ENCODE measurements at places on chromosomes 16 and 17.

DNA sequence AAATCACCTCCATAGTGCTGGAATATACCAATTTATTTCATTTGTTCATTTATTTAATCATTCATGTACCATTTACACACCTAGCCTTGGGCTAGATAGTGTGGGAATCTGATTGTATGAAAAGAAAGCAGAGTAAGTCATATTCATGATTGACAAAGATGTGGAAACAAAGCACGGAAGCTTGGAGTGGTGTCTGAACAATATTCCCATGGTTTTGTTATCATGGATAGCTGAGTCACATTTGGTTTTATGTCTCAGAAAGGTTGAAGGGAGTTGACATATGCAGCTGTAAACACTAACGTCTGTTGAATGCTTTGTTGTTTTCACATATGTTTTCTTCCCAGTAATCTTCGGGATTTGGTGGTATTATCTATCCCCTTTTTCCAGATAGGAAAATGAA is 76.6 kb downstream of the MAP2K4 start:
- DNase-seq: no peak

GRCh38 chr16:84672276-84673202 is 24.2 kb downstream of the KLHL36 start:
- peak; percentile 95 for DNase-seq

- peak; percentile 81 for DNase-seq
These were observed 4.8 kb downstream of the PLEKHH3 start for GRCh38 chr17:42672038-42672437.

GRCh38 chr17:55436224-55437158 is 14.9 kb upstream of the MMD start:
- no peak for DNase-seq

DNA sequence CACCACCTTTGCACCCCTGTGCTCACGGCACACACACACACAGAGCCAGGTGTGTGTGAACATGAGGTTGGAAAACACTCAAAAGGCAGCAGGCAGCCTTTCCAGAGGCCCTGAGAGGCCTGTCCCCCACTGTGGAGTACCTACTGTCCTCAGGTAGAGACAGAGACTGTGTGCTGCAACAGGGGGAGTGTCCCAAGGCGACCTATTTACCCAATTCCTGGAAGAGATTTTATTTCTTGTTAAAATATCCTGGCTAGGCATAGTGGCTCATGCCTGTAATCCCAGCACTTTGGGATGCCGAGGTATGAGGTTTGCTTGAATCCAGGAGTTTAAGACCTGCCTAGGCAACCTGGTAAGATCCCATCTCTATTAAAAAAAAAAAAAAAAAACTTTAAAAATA is 108.5 kb downstream of the COPRS start:
- no peak for DNase-seq

- DNase-seq: no peak
These were observed 2.4 kb downstream of the NUP93 start for GRCh38 chr16:56732366-56732765.

DNA sequence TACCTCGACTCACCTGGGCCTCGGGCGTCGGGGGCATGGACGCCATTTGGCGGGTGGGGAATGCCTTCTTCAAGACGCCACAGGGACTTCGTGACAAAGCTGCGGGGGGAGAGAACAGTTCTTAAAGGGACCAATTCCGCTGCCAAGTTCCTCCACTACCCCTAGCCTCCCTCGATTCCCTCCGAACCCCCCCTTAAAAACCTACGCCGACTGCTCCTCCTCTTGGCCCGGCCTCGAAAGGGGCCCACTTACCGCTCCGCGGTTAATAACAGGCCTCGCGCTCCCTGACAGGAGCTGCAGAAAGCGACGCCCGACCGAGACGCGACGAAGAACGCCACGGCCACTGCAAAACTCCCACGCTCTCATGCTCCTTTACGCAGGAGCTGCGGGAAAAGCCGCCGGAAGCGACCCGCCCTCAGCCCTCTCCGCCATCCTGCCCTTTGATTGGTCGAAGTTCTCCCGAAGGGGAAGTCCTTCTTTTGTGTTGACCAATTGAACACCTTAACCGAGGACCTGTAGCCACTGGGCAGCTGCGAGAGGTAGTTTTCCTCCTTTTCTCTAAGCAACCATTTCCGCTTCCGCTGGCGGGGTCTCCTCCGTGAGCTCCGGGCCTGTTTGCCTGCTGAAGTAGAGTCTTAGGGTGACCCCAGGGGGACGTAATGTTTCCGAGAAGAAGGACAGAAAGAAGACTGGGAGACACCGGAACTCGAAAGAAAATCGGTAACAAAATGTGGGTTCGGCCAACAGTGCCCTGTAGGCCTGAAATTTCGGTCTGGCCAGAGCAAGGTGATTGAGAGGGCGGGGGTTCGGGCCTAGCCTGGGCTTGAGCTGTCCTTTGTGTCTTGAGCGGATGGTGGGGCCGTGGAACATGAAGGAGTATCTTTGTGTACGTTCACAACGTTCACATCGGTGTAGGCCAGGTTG is at the start of the genes NAA60 and ZNF597:
NAA60 (plus strand) TSS at position 573 of the 924 bp plus-strand sequence. CDS start 32,548 bp downstream, outside the sequence.
ZNF597 (minus strand) TSS at position 397 of the 924 bp plus-strand sequence; CDS start at position 46, 351 bp downstream.
- DNase-seq: peak; percentile 92

GRCh38 chr17:33080091-33080490 is 88.4 kb downstream of the SPACA3 start:
- DNase-seq: peak; percentile 25

GRCh38 chr16:57749101-57749692 is 13.6 kb downstream of the KATNB1 start:
- no peak for DNase-seq

DNA sequence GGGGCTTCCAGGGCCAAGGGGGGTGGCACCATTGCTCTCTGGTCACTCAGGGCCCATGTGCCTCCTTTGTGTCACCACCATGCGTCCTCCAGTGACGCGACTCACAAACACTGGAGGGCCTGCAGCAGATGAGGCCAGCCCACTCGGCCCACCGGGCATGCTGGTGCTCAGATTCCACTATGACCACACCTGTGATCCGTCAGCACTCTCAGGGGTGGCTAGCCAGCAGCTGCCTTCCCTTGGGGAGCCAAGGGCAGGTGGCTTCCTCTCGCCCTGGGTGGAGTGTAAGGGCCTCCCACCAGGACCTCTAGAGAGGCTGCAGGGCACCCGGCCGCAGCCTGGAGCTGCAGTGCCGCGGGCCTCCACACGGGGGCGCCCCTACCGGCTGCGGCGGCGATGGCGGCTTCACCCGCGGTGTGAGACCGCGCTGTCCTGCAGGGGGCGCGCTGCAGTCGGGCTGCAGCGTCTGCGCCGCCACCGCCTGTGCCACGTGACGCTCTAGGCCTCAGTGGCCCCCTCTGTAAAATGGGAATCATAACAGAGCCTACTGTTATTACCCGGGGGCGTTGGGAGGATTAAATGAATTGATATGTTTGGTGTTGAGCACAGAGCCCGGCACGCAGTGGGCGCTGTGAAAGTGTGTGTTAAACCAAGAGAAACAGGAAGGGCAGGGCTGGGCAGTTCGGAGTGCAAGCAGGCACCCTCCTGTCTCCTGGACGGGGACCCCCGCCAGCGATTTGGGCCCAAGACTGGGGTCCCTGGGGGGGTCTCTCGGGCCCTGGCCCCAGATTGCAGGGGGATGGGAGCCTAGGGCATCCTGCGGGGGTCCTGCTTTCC is 192.4 kb upstream of the GSE1 start:
- peak; percentile 91 for DNase-seq

GRCh38 chr17:82490512-82491195 is 28.9 kb upstream of the FOXK2 start:
- no peak for DNase-seq

- no peak for DNase-seq
These were observed 96.9 kb downstream of the ADCY9 start for GRCh38 chr16:4019371-4019791.

DNA sequence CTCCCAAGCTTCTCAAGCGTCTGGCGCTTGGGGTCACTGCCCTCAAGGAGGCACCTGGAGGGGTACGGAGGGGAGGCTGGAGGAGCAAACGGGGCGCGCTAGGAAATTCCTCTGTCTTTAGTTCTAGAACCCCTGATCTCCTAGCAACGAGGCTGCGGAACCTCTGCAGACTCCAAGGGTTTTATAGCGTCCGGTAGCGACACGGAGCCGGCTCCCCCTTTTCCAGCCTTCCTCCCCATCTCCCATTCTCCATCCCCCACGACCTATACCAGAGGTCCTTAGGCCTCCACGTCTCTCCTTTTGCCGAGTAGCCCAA is 601 bp upstream of the CDIPT start:
- DNase-seq: no peak

DNA sequence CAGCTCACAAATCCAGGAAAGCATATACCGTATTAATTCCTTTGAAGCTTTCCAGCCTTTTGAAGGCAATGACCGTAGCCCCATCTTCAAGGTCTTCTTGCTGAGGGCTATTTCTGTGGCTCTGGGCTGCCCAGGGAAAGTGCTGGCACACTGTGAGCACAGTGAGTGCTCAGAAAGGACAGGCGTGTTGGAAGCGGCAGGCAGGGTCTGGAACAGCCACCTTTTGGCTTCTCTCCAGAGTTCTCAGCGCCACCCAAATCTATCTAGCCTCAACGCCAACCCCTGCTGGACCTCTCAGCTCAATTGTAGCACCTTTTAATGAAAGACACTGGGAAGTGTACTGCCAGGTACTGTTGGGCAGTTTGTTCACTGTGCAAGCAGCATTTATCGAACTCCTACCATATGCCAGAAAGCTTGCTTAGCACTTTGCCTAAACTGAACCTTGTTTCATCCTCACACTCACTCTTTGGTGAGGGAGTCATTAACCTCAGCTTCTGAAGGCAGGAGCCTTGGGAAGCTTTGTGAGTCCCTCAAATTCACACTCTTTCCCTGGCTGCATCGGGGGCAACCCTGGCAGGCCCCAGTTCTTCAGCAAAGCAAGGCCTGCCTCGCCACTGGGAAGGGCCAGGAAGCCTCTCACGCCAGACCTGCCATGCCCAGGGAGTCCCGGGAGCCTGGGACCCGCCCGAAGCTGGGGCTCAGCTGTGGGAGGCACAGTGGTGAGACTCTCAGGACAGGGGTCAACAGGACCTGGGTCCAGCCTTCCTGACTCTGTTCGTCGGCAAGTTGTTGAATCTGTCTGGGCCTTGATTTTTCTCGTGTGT is 13.5 kb upstream of the CIBAR2 start:
- DNase-seq: no peak

GRCh38 chr17:69141431-69142174 is at the start of gene ABCA6:
Gene ABCA6 (minus strand): TSS chr17:69141895. CDS start chr17:69140703, 1,192 bp downstream.
- DNase-seq: no peak

DNA sequence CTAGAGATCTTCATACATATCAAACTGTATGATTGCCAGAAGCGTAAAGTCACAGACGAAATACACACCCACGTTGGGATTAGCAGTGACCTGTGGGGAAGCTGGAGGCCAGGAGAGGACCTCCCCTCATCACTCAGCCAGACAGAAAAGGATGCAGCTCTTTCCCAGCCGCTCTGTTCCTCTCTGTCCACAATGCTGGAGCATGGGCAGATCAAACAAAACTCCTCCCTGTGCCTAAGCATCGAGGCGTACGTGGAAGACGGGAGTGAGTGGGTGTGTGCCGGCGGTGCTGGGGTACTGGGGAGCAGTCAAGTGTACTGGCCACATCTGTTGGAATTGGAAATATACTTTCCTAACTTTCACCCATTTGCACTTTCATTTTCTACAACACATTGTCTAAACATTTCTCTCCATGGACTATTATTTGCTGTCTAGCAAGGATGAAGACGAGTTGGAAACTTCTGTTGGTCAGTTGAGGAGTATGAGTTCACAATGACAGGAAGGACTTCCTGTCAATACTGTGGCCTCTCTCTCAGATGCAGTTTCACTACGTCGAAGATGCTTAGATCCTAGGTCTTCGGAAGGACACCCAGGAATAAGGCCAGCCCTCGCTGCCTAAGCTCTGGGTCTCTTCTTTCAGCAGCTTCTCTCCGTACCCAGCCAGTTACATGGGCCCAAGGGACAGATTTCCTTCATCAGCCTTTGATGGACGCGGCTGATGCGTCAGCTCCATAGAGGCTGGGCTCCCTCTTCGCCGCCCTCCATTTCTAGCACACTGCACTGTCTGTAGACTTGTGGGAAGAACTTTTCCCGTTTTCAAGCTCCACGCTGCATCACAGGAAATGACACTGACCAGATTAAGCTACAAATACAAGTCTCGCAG is 30.6 kb upstream of the ENDOV start:
- DNase-seq: no peak

- no peak for DNase-seq
These were observed 32.1 kb downstream of the TANC2 start for GRCh38 chr17:62998166-62998565.

- peak; percentile 83 for DNase-seq
These were observed 2.1 kb upstream of the ZSCAN10 start for GRCh38 chr16:3101018-3101840.

- peak; percentile 95 for DNase-seq
These were observed 7.2 kb upstream of the GRB2 start for GRCh38 chr17:75412455-75413317.

DNA sequence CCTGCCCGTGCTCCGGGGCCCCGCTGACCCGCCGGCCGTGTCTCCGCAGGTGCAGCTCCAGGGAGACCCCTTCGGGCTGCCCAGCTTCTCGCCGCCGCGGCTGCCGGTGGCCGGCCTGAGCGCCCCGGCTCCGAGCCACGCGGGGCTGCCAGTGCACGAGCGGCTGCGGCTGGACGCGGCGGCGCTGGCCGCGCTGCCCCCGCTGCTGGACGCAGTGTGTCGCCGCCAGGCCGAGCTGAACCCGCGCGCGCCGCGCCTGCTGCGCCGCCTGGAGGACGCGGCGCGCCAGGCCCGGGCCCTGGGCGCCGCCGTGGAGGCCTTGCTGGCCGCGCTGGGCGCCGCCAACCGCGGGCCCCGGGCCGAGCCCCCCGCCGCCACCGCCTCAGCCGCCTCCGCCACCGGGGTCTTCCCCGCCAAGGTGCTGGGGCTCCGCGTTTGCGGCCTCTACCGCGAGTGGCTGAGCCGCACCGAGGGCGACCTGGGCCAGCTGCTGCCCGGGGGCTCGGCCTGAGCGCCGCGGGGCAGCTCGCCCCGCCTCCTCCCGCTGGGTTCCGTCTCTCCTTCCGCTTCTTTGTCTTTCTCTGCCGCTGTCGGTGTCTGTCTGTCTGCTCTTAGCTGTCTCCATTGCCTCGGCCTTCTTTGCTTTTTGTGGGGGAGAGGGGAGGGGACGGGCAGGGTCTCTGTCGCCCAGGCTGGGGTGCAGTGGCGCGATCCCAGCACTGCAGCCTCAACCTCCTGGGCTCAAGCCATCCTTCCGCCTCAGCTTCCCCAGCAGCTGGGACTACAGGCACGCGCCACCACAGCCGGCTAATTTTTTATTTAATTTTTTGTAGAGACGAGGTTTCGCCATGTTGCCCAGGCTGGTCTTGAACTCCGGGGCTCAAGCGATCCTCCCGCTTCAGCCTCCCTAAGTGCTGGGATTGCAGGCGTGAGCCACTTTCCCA is 5.9 kb downstream of the CTF1 start:
- peak; percentile 88 for DNase-seq

DNA sequence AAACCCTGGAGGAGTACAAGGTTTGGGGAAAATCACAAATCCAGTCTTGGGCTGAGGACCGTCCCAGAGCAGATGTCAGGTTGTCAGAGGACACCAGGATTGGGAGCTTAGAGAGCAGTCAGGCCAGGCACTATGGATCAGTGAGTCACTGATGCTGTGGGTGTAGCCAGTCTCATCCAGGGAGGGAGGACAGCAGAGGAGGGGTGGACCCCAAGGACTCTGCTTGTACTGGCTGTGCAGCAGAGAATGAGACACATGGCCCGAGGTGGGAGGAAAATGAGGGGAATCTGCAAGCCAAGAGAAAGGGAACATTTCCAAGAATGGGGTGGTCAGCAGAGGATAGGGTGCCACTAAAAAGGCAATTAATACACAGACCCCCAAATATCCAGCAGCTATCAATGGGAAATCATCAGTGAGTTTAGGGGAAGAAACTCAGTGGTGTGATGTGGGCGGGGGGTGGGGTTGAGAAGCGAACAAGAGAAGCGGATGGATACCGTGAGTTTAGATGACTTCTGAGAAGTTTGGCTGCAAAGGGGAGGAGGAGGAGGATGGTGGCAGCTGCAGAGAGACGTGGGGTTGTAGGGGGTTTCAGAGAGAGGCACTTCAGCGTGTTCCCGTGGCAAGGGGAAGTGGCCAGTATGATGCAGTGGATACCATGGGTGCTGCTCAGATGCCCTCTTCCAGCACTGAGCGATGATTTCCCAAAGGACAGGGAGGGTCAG is 43.9 kb downstream of the ARHGAP27 start:
- no peak for DNase-seq
